Fibroblast of skin of scalp (primary cell): ENCODE measurements at places on chromosomes 16 and 17.
A peak's percentile ranks its signal among the peaks of the same experiment; 100 is the strongest.

GRCh38 chr17:4467287-4467686 lies 31.4 kb upstream of the SPNS2 start:
- DNase-seq: no peak

DNA sequence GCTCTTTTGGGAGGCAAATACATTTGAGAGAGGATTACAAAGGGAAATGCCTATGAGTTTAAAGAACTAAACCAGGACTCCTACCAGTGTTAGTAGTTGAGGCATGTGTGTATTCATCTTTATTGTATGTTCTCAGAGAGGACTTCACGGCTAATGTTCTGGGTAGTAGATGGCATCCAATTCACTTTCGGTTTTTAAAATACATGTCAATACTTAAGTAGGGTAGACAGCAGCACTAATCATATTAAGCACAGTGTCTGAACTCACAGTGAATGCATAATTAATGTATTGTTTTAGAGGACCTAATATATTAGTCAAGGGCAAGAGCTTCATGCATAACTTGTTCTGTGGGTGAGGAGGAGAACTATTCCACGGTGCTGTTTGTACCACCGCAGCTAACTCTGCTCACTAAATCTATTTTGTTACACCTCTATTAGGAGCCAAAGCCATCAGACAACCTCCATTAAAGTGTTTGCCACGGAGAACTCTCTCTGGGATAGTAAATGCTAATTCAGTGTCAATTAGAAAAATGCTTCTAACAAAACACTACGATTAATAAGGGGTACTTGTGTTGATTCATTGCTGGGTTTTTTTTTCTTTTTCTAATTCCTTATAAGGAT lies 56.3 kb downstream of the COX10 start:
- DNase-seq: no peak

DNA sequence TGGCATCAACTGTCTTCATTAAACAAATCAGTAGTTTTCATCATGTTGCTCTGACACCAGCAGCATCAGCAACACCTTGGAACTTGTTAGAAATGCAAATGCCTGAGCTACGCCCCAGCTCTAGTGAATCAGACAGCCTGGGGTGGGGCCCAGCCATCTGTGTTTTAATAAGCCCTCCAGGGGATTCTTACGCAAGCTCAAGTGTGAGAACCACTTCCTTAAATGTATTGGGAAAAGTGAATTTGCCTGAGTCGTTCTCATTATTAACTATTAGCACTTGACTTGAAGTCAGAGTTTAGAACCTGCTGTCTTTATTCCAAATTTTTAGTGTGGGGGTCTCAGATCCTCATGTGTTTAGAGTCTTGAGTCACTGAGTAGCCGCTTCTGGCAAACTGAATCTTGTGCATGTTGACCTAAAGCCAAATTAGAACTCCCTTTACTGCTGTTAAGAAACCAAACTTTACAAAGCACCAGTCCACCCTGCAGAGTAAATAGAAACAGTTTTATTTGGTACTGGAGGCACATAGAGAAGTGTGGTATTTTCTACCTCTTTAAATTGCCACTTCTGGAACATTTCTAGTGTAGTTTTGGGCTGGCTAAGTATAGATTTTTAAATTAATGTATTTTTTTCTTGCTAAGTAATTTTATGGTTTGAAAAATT lies 137.4 kb upstream of the COX10 start:
- DNase-seq: peak; percentile 80

DNA sequence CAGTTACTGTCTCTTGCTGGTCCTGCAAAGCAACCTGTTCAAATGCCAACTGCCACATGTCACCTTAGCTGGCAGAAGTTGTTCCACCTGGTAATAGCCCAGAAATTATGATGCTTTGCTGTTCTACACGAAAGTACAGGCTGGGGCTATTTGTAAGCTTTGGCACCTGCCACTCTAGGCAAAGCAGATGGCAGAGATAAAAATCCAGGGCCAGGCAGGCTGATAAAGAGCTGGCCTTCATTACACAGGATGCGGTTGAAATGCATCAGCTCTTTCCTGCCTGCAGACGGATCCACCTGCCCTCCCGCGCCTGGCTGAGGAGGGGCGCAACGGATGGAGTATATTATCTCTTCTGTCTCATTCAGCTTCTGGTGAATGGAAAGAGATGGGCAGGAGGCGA lies 29.3 kb upstream of the KDM8 start:
- no peak for DNase-seq

DNA sequence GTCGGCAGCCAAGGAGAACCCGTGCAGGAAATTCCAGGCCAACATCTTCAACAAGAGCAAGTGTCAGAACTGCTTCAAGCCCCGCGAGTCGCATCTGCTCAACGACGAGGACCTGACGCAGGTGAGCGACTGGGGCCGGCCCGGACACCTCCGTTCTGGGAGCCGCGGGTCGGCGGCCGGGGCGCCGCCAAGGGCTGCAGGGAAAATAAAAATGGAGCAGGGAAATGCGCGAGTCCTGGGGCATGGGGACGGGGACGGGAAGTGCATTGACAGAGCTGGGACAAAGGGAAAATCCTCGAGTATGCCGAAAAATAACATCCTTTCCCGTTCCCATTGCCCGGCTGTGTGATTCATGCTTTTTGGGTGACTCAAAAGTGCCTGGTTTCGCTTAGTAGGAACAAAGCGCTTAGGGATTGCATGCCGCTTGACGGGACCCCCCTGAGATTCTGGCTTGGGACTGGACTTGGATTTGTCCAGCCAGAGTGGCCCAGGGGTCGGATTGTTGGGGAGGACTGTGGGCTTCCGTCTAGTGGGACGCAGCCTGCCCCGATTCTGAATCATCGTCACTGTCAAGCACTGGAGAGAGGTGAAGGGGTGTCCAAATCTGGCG lies 699 bp downstream of the MPRIP start:
- DNase-seq: peak; percentile 71

- no peak for DNase-seq
Measured at GRCh38 chr16:24114876-24115275, 141.3 kb upstream of the CACNG3 start.

GRCh38 chr17:35175638-35176415 lies 18.4 kb downstream of the SLC35G3 start:
- DNase-seq: no peak

DNA sequence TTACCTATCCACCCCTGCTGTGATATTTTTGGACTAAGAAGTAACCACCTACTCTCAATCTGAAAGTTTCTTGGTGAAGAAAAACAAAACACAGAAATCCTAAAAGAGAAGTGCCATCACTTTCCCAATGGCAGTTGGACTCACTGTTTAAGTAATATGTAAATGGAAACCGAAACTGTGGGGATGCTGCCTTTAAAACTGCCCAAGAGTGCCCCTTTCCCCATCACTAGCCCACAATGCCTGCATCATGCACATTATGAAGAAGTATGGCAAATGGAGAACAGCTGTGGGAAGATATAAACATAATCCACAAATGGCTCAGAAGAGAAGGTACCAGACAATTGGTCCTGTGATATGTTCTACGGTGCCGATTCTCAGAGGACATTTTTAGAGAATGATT lies 33.5 kb upstream of the SLC6A2 start:
- no peak for DNase-seq
